ENCODE measurements at places on chromosomes 7 and 10.

GRCh38 chr7:108947526-108947925 is 377.9 kb downstream of the DNAJB9 start:
- DNase-seq = no peak

- no peak for DNase-seq
Observed at GRCh38 chr10:6565588-6565987, 14.5 kb downstream of the PRKCQ start.

- peak; percentile 94 for DNase-seq
Observed at GRCh38 chr10:8054494-8055407, at the start of gene GATA3. TSS of gene GATA3 (plus strand) at chr10:8054688. CDS start at chr10:8055656, 968 bp downstream.

DNA sequence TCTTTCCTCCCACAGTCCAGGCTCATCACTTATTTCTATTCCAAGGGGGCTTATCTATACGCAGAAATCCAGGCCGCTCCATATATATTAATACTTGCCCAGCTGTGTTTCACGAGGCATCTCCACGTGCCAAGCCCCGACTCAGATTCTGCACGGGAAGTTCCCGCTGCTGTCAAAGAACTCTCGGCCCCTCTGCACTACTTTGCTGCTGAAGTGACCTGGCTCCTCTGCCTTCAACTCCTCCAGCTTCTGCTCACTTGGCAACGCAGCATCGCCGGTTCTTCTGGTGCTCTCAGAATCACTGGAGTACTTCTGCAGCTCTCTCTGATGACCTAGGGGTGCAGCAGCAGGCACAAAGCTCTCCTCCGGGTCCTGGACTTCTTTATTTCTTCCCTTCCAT is 9.7 kb upstream of the CHST12 start:
- no peak for DNase-seq

GRCh38 chr7:151384776-151385625 is 24.8 kb downstream of the WDR86 start:
- DNase-seq = no peak

- DNase-seq = no peak
Observed at GRCh38 chr10:63477927-63478326, 12.2 kb upstream of the JMJD1C start.

- no peak for DNase-seq
Observed at GRCh38 chr7:11714205-11714604, 117.8 kb downstream of the THSD7A start.

DNA sequence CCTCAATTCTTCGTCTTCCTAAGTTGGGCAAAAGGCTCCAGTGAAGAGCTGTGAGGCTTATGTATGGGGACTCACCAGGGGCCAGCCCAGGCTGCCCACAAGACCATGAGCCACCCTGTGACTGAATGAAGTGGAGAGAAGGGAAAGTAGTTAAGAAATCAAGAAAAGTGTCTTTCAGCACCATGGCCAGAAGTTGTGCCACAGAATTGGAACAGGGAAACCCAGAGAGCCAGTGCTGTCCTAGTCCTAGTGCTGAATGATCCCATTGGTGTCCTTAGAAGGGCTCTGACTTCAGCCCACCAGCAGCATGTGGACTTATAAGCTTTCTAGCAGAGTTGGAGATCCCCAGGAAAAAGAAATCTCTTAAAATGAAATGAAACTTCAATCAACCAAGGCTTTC is 37.0 kb upstream of the CCSER2 start:
- DNase-seq = no peak

DNA sequence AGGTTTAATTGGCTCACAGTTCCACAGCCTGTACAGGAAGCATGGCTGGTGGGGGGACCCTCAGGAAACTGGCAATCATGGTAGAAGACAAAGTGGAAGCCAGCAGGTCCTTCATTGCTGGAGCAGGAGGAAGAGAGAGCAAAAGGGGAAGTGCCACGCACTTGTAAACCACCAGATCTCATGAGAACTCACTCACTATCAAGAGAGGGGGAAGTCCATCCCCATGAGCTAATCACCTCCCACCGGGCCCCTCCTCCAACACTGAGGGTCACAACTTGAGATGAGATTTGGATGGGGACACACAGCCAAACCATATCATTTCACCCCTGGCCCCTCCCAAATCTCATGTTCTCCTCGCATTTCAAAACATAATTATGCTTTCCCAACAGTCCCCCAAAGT is 171.9 kb upstream of the CACNA2D1 start:
- DNase-seq = no peak

GRCh38 chr7:49821181-49821580 is 47.7 kb downstream of the VWC2 start:
- no peak for DNase-seq

DNA sequence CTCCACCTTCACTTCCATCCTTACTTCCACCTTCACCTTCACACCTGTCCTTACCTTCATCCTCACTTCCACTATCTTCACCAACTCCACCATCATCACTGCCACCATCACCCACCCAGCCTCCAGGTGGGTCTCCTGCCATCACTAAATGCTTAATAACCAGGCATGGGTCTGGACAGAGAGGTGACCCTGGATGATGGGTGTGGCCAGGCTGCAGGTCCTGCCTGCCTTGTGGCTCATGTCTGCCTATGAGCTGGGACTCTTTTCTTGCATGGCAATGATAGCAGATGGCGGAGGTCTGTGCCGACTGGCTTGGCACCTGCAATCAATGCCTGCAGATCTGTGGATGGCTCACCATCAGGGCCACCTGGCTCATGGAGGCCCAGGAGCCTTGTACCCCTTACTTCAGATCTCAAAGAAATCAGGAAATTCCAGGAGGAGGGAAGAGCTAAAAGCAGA is 60.1 kb upstream of the ELN start:
- DNase-seq = no peak

GRCh38 chr7:82945056-82945455 is 217.6 kb downstream of the PCLO start:
- no peak for DNase-seq

DNA sequence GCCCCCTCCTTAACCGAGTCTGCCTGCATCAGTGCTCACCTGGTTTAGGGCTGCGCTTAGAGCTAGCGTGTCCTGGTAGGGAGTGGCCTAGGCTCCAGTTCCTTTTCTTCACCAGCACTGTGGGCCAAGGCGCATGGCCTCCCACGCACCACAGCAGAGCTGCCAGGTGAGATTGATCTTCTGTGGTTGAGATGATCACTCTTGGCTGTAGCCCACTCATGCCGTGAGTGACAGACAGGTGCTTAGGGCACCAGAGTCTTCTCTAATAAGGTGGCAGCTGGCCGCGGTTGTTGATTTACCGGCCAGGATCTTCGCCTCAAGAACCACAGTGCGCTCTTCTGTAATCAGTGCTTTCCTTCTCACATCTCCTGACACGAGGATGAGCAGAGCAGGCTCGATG is 157.2 kb upstream of the INSYN2A start:
- DNase-seq = no peak

DNA sequence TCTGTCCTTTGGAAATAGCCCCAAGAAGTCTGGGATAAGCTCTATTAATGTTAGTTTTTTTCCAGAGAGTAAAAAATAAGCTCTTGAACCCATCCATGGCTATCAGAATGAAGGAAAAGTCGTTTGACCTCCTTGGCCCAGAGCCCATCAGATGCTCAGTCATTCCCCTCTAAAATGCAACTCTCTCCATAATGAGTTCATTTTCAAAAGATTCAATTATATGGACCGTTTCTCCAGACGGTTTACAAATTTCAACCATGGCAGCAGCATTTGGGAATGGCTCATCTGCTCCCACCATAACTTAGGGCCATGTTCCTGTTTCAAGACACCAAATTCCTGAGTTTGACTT is 220.0 kb downstream of the PTPRN2 start:
- DNase-seq = no peak

DNA sequence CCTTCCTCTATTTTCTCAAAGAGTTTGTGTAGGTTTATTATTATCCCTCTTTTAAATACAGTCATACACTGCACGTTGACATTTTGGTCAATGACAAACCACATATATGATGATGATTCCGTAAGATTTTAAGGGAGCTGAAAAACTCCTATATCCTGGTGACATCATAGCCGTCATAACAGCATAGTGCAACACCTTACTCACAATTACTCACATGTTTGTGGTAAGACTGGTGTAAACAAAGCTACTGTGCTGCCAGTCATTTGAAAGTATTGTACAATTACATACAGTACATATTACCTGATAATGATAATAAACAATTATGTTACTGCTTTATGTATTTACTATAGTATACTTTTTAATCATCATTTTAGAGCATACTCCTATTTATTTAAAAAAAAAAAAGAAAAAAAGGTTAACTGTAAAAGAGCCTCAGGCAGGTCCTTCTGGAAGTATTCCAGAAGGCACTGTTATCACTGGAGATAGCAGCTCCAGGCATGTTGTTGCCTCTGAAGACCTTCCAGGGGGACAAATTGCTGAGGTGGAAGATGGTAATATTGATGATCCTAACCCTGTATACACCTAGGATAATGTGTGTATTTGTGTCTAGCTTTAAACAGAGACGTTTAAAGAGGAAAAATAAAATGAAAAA is 123.3 kb upstream of the CDK1 start:
- no peak for DNase-seq

DNA sequence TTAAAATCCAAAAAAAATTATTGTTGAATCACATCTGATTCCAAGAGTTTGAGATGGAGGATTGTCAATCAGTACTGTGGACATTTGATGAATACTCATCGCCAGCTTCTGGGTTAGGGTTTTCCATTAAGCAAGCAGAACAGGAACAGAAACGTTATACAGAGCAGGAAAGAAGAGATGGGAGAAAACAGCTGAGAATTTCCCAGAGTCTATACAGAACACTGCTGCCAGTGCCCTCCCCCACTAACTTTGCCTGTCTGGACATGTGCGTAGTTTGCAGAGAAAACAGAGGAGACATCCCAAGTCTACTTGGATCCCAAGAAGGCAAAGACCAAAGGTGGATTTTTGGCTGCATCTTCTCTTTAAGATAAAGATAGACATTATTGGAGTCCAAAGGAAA is 19.0 kb downstream of the C10orf90 start:
- DNase-seq = no peak

DNA sequence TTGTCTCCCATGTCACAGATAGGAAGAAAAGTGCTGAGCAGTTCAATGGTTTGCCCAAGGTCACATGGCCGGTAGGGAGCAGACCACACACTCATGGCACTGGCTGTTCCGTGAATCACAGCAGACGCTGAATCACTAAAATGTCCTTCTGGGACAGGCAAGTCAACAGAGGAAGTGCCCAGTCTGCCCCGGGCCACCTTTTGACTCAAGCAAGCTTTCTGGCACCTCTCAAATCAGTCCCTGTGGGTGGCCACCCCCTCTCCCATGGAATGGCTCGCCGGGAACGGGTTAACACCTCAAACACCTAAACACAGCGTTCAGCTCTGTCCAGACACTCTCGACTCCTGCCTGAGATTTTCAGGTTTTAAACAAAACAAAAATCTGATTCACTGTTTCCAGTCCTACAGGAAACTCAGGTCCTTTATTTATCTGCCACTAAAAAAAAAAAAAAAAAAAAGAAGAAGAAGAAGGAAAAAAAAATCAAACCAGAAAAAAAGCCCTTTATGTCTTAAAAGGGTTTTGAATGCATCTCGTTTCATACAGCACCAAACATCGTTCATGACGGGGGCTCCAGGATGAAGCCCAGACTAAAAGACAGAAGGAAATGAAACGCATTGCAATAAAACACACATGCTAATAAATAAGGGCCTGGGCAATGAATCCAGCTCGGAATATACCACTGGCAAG is 15.5 kb downstream of the CARD11 start:
- DNase-seq = peak; percentile 83

DNA sequence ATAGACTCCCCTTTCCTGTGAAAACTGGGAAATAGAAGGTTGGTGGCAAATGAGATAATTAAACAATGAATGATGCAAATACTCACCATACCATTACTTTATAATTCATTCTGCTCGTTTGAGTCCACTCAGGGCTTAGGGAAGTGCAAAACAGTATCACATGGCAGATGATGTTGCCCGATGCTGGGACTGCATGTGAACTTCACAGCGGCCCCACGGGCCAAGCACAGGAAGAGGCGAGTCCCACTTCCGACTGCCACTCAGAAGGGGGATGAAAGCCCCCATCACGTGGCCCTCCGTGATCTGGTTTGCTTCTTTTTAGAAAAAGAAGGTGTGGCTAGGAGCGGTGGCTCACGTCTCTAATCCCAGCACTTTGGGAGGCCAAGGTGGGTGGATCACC is 71.5 kb downstream of the PRPF18 start:
- no peak for DNase-seq

GRCh38 chr10:122640921-122641320 is 58.7 kb downstream of the C10orf120 start:
- peak; percentile 41 for DNase-seq

DNA sequence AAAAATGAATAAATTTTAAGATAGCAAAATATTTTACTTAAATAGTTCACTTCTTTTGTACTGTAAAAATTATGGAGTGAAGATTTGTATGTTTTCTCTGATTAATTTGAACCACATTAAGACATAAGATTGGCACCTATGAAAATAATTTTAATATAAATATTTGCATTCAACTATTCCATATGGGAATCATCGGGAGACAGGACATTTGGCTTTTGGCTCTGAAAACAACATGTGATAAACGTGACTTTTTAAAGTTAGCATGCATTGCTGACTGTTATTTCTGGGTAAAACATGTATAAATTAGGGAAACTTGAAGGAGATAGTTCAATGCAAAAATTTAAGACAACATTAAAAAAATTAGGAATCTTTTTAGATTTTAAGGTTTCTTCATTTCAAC is 117.2 kb downstream of the SEMA3E start:
- DNase-seq = no peak

- peak; percentile 90 for DNase-seq
Observed at GRCh38 chr7:105691680-105692564, 110.6 kb upstream of the EFCAB10 start.

- no peak for DNase-seq
Observed at GRCh38 chr7:134483296-134483695, 24.4 kb upstream of the AKR1B1 start.

DNA sequence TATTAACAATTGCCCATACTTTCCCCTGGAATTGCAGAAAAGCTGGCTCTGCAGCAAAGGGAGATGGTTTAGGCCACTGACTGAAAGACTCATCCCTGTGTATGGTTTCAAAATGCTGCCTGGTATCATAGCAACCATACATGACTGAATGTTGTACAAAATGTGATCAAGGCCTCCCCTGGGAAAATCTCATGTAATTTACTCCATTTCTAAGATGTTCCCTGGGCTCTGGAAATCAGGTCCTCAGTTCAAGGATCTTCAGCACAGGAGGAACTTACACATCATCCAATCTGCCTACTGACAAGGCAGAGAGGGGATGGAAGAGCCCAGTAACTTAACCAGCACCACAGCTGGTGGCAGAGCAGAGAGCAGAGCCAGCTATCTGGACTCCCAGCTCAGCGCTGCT is 111.8 kb downstream of the JAZF1 start:
- DNase-seq = no peak

DNA sequence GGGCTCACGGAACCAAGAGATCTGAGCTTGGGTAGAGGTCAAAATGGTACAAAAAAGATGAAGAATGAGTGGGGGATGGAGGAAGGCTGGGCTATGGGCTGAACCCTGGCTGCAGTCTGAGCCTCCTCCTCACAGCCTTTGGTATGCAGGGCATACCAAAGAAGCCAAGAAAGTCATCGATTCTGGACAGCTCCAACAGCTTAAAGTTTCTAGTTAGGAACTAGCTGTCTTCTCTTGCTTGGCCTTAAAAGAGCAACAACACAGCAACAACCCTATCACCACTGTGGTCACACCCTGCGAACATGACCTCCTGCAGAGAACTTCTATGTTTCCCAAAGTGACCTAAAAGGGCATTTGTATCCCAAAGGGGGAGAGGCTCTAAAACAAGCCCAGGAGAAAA is 126.1 kb upstream of the EFCAB10 start:
- DNase-seq = no peak

All from activated effector memory CD4-positive, alpha-beta T cell treated with anti-CD3 and anti-CD28 coated beads, Interleukin-2, amount 50 U/mL, for 16 hours (primary cell).